Esophagus squamous epithelium (tissue), 5 donors: ENCODE measurements at places on chromosomes 11 and 22.
A peak's percentile ranks its signal among the peaks of the same experiment; 100 is the strongest.

DNA sequence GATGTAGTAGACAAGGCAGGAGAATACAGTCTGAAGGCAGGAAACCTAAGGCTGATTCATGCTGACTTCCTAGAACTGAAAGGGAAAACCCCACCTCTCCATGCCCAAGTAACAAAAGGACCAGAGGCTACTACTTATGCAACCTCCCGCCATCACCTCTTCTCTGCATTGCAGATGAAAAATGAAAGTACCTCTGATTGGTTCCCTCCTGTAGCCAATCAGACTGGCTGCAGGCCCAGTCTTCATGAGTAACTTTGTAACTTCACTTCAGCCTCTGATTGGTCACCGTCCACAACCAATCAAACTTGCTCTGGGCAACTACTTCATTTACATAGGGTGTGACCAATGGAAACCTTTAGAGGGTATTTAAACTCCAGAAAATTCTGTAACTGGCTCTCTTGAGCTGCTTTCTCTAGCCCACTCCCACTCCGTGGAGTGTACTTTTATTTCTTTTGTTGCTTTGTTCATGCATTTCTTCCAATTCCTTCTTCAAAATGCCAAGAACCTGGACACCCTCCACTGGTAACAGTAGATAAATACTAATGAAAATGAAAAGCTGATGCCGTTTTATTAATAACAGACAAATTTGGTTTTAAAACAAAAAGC lies 5.2 kb upstream of the MAP6 start:
- no peak for DNase-seq
- H3K4me1 ChIP-seq: peaks cover 1% of the 10 kb centered on the region
- peaks cover 68% of the 10 kb centered on the region for H3K27me3 ChIP-seq
- H3K4me3 ChIP-seq: no peak overlapping the region
- H3K36me3 ChIP-seq: no peaks in the 10 kb centered on the region

- H3K36me3 ChIP-seq: no peaks in the 10 kb centered on the region
- no peaks in the 10 kb centered on the region for H3K4me1 ChIP-seq
- H3K27me3 ChIP-seq: no peaks in the 10 kb centered on the region
- H3K4me3 ChIP-seq: no peak overlapping the region
- no peak for DNase-seq
- no peak overlapping the region for H3K27ac ChIP-seq
These were observed 9.4 kb upstream of the CALCA start for GRCh38 chr11:14981507-14981906.

GRCh38 chr11:29452146-29452545 lies 564.7 kb downstream of the KCNA4 start:
- no peaks in the 10 kb centered on the region for H3K4me1 ChIP-seq
- no peak overlapping the region for H3K27ac ChIP-seq

DNA sequence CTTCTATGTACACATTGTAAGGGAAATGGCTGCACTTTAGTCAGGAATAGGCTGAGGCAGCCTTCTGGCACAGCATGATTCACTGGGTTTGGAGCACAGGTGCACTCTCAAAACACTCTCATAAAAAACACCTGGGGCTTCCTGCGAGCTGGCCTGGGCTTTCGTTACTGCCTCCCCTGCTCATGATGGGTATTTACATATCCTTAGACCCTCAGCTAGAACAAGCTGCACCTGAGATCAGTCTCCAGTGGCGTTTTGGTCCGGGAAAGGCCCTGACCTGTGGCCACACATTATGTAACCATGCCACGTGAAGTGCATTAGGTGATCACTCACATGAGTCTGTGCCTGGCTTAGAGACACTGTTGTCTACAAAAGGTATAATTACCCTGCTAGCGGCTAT lies 321.7 kb downstream of the TMEM135 start:
- H3K27me3 ChIP-seq: no peaks in the 10 kb centered on the region
- DNase-seq: no peak
- H3K36me3 ChIP-seq: no peaks in the 10 kb centered on the region
- peaks cover 3% of the 10 kb centered on the region for H3K4me1 ChIP-seq
- H3K4me3 ChIP-seq: no peak overlapping the region

DNA sequence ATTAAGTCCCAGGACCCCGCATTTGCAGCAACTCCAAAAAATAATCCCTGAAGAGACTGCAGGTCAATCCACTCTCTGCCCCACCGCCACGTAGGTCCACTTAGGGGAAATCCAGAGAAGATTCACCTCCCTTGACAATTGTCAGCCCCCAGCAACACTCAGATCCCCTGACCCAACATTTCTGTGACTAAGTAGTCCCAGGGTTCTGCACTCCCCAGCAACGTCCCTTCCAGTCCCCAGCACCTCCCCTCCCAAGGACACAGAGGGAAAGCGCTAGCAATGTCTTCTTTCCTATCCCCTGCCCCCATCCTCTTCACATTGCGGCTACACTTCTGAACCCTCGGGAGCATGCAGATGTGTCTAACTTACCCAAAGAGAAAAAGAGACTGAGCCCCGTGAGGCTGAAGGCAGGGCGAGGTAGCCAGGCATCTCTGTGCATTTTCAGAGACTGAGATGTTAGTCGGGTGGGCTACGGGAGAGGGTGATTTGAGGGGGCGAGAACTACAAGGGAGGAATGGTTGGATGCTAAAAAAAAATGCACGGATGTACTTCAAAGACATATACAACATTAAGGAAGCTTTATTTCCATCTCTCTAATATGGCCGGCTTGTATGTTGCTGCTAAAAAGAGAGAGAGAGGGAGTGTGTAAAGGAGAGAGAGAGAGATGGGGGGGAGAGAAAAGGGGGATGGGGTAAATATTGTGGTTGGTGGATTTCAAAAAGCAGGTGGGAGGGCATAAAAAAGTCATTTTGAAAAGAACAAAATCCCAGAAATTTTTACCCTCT lies at the start of gene SCN2B:
TSS of gene SCN2B (minus strand) at position 647 of the 785 bp plus-strand sequence. CDS start at position 439, 208 bp downstream.
- no peaks in the 10 kb centered on the region for H3K27me3 ChIP-seq
- peak within 1 kb of the TSS; percentile 21 for H3K27ac ChIP-seq
- H3K4me1 ChIP-seq: peaks cover 52% of the 10 kb centered on the region

- no peaks in the 10 kb centered on the region for H3K4me1 ChIP-seq
- H3K27me3 ChIP-seq: no peaks in the 10 kb centered on the region
- no peak for DNase-seq
These were observed 17.7 kb downstream of the ELF5 start for GRCh38 chr11:34495724-34496377.
